RPMI7951 (cell line): ENCODE measurements at places on chromosomes 16 and 17. TPM values are rescaled to one million over a fixed set of nuclear protein-coding genes. Genes with fewer than 3 reads are reported as not detected.

- DNase-seq: peak; percentile 71
These were observed at the start of gene MFAP4 for GRCh38 chr17:19386974-19387920. Gene MFAP4 (minus strand): TSS chr17:19387190. CDS start chr17:19387155, 35 bp downstream.

DNA sequence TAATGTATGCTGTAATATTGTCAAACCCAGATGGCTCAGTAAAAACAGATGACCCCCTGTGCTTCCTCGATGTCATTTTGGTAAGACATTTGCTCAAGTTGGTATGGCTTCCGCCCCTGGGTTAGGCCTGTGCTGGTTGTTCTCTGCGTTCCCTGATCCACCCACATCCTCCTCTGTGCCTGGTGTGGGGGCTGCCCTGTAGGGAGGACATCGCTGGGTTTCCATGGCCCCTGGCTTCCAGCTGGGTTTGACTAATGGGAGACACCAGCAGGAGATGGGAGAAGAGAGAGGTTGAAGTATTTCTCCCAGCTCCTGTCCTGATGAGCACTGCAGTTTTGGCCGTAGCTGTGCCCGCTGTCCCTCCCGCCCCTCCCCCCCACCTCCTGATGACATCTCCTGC lies 4.4 kb upstream of the MFAP4 start:
- no peak for DNase-seq

DNA sequence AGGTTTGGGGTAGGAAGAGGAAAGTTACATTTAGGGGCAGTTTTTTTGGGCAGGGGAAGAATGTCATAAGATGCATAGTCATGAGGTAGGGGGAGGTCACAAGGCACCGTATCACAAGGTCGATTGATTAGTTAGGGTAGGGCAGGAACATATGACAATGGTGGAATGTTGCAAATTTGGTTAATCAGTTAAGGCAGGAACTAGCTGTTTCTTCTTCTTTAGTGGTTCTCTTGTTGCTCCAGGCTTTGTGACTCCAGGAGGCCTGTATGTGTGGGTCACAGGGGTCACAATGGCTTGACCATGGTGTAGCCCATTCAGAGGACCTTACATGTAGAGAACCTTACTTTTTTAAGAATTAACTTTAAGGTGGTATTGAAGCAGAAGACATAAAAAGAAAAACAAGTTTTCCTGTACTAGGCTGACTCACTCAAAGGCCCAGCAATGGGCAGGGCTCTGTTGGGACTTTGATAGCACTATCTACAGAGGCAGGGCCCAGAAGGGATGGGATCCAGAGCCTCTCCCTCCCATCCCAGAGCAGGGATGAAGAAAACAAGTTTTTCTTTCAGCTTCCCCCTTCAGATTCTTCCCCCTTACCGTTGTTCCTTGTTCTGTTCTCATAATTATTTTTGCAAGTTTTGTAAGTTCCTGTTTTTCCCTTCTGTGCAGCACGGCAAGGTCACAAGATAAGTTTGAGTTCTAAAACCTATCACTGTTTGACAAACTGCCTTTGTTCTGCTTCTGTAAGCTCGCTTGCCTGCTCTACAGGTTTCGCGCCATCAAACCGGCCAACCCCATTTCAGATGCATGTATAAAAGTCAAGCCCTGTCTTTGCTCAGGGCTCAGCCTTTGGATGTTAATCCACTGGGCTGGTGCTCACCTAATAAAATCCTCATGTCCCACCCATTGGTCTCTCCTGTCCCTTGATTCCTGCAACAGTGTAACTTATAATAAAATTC lies 45.8 kb upstream of the ATF7IP2 start:
- no peak for DNase-seq

- DNase-seq: no peak
These were observed 2.5 kb downstream of the SLC22A31 start for GRCh38 chr16:89197633-89198416.

DNA sequence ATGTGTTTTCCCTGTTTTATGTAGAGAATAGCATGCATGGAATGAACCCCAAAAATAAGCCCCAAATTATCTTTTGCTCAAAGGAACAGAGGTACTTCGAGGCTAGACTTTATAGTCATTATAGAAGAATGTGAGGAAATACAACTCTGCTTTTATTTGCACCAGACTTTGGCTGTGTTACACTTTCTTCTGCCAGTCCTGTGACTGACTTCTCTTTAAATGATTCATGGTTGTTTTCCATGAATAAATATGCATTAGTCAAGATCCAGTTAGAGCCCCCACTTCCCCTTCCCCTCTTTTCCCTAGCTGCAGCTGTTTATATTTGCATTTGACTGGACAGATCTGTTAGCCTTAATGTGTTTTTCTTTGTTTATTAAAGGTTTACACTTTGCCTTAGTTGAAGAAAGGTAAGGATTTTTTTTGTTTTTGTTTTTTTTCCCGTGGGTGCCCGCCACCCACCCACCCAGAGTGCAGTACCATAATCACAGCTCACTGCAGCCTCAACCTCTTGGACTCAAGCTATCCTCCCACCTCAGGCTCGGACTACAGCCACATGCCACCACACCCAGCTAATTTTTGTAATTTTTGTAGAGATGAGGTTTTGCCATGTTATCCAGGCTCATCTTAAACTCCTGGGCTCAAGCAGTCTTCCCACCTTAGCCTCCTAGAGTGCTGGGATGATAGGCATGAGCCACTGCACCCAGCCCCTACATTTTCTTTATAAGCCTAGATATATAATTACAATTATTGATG lies 152.6 kb downstream of the CYB561 start:
- DNase-seq: peak; percentile 57

The MARVELD3 gene
- total RNA-seq: not detected in 2 replicates
